Fibroblast of skin of back (primary cell): ENCODE measurements at places on chromosomes 3 and 15.

DNA sequence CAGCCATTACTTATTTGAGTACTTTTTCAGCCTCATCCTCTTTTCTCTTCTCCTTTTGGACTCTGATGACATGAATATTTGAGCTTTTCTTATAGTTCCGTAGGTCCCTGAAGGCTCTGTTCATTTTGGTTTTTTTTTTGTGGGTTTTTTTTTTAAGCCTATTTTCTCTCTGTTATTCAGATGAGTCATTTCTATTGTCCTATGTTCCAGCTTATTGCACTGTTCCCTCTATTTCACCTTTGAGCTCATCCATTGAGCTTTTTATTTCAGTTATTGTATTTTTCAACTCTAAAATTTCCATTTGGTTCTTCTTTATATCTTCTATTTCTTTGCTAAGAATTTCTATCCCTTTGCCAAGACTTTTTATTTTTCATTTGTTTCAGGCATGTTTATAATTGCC lies 7.2 kb upstream of the MGLL start:
- no peak for DNase-seq

- no peak for DNase-seq
Measured at GRCh38 chr3:183797996-183798395, 27.4 kb downstream of the MAP6D1 start.

GRCh38 chr3:32818970-32819511 lies 1.2 kb downstream of the TRIM71 start:
- DNase-seq, result no peak

DNA sequence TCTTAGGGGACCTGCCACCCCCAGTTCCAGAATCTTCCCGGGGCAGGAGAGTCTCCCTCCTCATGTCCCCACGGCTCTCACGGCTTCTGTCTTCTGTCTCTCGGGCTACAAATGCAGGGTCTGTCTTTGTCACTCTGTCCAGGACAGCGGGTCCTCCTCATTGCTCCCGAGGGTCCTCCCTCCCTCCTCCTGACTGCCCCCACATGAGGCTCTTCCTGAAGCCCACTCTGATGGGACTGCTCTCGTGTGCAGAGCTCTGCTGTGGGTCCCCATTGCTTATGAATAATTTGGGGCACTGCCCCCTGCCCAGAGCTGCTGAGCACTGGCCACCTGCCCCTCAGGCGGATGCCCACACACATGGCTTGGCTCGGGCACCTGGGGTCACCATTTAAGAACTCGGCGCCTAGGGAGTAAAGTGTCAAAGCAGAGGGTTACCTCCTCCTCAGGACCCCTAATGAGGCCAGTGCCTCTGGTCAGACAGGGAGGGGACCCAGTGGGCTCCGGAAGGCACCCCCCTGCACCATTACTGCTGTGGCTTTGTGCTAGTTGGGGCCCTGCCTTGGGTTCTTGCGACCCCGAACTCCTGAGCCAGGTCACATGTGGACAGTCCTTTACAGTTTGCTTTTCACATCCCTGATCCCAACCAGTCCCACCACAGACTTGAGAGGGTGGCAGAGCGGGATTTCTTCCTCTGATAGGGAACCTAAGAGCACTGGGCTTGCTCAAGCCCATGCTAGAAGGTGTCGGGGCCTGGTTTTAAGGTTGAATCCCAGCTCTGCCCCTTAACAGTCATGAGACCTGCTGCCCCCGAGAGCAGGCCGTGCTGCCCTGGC lies 22.1 kb downstream of the HDAC11 start:
- no peak for DNase-seq

DNA sequence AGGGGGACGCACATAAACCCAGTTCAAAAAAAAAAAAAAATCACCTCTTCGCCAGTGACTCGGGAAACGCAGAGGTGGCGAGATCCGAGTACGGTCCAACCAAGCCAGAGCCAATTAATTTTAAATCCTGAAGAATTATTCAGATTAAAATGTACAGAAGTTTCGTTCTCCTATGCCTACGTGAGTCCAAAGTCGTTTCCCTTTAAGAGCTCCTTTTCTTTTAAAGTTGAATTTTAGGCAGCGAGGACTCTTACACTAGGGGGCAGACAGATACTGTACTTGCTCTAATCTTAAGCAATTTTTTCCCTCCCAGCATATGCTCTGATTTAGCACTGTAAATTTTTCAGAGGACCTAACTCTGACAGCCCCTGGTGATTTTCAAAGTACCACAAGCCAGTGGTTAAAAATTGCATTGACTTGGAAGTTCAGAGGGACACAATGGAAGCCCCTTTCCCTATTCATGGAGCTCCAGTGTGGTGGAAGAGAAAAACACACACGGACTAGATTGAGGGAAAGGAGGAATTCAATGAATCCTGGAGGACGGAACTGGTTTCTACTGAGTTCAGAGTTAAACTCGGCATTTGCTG lies 3.3 kb upstream of the NR2F2 start:
- peak; percentile 88 for DNase-seq

DNA sequence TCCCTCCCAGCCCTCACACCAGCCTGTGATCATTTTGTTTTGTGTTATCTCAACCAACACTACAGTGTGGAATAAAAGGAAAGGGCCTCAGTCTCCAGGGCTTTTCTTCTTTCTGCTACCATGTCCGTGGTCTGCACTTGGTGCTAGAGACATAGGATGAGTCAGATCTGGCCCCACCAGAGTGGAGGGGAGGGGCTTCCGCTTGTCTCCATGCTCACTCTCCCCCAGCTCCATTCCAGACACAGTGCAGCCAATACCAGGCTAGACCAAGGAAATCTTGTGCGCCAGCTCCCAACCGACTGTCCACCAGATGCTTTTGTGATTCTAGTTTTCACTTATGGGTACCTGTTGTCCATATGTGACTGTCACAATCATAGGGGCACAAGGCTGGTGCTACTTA lies 51.9 kb upstream of the TMEM115 start:
- DNase-seq, result peak; percentile 17

DNA sequence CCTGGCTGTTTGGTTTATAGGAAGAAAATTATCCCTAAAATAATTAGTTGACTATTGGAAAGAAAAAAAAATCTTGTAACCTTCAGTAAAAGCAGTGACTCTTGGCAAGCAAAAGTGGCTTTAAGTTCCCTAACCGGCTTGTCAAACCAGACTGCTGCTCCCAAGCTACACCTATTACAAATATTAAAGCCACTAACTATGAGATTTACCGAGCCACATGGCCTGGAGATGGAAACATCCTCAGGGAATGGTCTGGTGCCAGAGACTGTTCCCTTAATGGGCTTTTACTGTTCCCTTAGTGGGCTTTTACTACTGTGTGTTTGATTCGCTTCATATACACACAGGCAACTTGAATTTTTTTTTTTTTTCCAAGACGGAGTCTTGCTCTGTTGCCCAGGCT lies 35.9 kb upstream of the ZNF774 start:
- DNase-seq, result no peak

GRCh38 chr3:6516143-6516542 lies 344.8 kb upstream of the GRM7 start:
- DNase-seq, result no peak

- DNase-seq, result peak; percentile 52
Measured at GRCh38 chr15:38486936-38487335, 33.0 kb downstream of the FAM98B start.

- DNase-seq, result peak; percentile 60
Measured at GRCh38 chr15:58369261-58369701, 62.5 kb upstream of the LIPC start.
